K562 (cell line): ENCODE measurements at places on chromosomes 2 and 18. TPM values are rescaled to one million over a fixed set of nuclear protein-coding genes. Genes with fewer than 3 reads are reported as not detected.

GRCh38 chr2:27652790-27653189 is 10.6 kb downstream of the SUPT7L start:
- no peak for DNase-seq
- no peaks in the 10 kb centered on the region; the same call in 2 of the 3 replicates for H3K4me1 ChIP-seq
- no peak overlapping the region for H3K4me3 ChIP-seq
- H3K27ac ChIP-seq, result no peak overlapping the region

Gene NEMP2
- total RNA-seq, result 2.4 and 3.3 TPM in 2 replicates

Gene MARCHF4
- total RNA-seq, result not detected in 2 replicates

Gene FAM98A
- total RNA-seq, result 56.1 and 59.7 TPM in 2 replicates

Gene HOXD10
- total RNA-seq, result not detected in 2 replicates

Gene MARCO
- total RNA-seq, result 0.16 and 0.31 TPM in 2 replicates

- H3K27me3 ChIP-seq, result no peaks in the 10 kb centered on the region
- no peak overlapping the region for H3K4me3 ChIP-seq
- H3K36me3 ChIP-seq, result no peaks in the 10 kb centered on the region
- no peak for DNase-seq
- H3K27ac ChIP-seq, result no peak overlapping the region
Observed at GRCh38 chr2:192971981-192972380, 777.2 kb upstream of the TMEFF2 start.

Gene OTX1
- total RNA-seq, result 6.4 and 7.1 TPM in 2 replicates

- no peaks in the 10 kb centered on the region for H3K27me3 ChIP-seq
- no peak overlapping the region for H3K27ac ChIP-seq
- no peaks in the 10 kb centered on the region for H3K36me3 ChIP-seq
- H3K4me3 ChIP-seq, result no peak overlapping the region
Observed at GRCh38 chr18:43526426-43527145, 249.3 kb upstream of the SYT4 start.

Gene KIAA2012
- total RNA-seq, result not detected in 2 replicates

DNA sequence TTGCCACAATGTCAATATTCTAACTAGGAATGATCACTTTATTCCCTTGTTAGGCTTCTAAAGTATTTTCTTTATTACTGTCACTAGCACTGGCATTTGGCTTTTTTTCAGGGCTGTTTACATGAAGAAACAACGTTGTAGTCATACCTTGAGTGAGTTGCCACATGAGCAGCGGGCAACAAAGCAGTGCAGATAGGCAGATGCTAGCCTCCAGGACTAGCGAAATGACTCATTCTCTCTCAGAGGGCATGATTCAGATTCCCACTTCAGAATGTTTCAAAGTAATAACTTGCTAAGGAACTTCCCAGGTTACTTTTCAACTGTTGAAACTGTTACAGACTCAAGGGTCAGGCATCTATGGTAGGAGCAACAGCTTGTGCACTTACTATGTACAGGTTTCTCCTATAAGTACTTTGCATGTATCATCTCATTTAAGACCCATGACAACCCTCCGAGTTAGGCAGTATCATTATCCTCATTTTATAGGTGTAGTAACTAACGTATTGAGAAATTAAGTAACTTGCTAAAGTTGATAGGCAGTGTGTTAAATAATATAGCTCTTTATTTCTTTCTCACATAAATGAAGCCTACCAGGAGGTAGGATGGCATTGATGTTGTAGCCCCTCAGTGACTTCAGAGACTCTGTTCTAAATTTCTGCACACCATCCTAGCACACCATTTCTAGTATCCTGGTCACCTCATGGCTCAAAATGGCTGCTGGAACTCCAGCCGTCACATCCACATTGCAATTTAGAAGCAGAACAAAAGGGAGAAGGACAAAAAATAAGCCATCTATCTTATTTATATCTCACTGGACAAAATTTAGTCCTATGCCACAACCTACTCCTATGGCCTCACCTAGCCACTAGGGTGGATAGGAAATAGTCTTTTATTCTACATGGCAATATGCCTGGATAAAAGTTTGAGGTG is 83.3 kb downstream of the ICOS start:
- no peak overlapping the region for H3K27ac ChIP-seq
- no peaks in the 10 kb centered on the region for H3K27me3 ChIP-seq
- H3K4me1 ChIP-seq, result no peaks in the 10 kb centered on the region
- H3K36me3 ChIP-seq, result no peaks in the 10 kb centered on the region

DNA sequence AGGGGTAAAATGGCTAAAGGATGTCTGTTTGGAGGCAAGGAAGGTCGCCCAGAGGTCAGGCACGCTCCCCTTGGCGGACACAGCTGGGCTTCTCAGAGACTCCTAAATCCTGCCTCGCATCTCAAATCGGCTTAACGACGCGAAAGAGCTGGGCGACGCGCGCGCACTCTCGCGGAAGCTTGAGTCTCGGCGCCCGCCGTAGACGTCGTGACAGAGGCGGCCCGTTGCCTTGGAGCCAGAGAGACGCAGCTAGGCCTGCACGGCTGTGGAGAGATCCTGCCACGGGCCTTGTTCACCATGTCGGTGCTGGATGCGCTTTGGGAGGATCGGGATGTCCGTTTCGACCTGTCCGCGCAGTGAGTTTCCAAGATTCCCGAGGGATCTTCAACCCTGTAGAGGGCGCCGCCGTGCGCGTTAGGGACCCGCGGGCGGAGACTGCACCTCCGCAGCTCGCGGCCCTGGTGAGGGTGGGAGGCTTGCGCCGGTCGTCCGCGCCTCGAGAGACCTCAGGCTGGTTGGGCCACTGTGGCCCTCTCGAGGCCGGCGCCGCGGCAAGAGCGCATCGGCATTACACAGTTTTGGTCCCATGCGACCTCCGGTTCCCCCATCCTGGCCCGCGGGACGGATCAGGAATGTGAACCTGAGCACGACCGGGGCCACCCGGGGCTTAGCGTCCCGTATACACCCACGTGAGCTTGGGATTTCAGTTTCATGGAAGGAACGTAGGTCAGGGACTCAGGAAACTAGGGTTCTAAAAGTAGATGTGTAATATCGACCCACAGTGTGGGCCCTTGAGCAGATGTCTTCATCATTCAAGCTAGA is at the start of gene BBS5:
Gene BBS5, plus strand, starts transcription at position 238 of the 822 bp plus-strand sequence. Its CDS starts 60 bp downstream, at position 298.
- H3K27me3 ChIP-seq, result no peaks in the 10 kb centered on the region
- H3K4me3 ChIP-seq, result peak within 1 kb of the TSS; percentile 57

DNA sequence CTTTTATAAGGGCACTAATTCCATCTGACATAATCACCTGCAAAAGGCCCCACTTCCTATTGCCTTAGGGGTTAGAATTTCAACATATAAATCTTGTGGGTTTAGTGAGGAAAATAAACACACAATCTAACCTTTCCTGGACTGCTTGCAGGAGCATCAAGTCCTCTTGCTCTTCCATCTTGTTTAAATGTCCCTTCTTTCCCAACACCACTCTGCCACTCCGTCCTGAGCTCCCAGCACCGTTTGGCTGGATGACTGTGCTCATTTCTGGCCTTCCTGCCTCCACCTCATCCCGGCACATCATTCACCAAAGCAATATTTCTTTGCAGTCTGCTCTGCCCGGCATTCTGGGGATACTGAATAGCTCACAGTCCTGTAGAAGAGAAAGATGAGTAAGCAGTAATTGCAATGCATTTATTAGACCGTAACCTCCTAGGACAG is 247.8 kb downstream of the BCL2 start:
- no peak overlapping the region for H3K4me3 ChIP-seq
- H3K27ac ChIP-seq, result no peak overlapping the region
- DNase-seq, result no peak
- no peaks in the 10 kb centered on the region for H3K36me3 ChIP-seq
- peaks cover 4% of the 10 kb centered on the region for H3K4me1 ChIP-seq
- H3K27me3 ChIP-seq, result peaks cover 14% of the 10 kb centered on the region
